ENCODE measurements at places on chromosomes 3 and 15.

DNA sequence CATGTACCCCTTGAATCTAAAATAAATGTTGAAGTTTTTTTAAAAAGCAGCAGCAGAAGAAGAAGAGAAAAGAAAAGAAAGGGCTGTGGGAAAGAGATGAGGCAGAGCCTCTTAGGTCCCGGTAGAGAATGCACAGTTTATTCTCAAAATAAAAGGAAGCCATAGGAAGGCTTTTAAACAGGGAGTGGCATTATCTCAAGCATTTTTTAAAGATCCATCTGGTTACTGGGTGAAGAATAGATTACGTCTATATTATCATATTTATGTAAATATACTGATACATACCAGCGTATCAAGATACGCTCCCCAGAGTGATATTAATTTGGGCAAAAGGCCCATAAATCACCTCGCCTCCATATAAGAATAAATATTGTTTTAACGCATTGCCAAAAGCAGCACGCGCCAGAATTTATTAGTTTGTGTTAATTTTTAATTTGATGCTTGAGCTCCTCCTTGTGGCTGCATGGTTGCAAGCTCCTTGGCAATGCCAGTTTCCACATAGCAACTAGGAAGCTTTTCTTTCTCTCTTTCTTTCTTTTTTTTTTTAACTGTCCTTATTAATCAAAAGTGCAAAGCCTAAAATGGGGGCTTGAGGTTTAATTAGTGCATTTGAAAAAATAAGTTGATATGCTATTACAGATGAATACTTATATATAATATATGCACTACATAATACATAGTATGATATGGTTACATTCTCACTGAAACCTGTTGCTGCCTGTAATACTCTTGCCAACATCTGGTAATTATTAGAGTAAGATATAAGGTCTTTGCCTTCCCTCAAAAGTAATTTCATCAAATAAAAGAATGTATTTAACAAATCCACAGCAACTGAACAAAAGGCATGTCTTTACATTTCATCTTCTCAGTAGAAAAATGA lies 242.8 kb upstream of the UBE2E2 start:
- peak; percentile 22 for DNase-seq

DNA sequence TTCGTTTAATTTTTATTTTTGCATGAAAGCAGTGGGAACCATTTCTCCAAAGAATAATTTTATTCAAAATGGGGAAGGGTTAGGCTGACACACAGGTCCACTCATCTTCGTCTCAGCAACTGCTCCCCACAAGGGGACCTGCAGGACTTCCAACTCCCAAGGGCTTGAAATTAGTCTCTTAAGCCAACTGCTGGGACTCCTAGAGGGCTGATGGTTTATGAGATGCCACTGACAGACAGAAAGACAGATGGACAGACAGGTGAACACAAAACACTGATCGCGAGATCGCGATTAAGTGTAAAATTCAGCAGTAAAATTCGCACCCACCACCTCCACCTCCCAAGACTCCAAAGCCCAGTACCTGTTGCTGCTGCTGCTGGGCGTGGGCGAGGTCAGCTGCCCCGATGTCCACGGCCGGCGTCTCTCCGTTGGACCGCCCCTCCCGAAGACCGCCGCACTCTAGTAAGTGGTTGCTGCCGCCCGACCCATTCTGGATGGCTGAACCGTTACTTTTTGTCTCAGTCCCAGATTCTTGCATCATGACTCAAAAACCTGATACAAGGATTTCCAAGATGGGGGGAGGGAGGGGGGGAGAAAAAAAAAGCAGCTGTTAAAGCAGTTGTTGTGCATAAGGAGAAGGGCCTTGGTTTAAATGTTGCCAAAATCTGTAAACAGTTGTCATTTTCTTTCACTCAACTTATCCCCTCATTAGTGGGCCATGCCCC lies 385.5 kb downstream of the FOXP1 start:
- no peak for DNase-seq

DNA sequence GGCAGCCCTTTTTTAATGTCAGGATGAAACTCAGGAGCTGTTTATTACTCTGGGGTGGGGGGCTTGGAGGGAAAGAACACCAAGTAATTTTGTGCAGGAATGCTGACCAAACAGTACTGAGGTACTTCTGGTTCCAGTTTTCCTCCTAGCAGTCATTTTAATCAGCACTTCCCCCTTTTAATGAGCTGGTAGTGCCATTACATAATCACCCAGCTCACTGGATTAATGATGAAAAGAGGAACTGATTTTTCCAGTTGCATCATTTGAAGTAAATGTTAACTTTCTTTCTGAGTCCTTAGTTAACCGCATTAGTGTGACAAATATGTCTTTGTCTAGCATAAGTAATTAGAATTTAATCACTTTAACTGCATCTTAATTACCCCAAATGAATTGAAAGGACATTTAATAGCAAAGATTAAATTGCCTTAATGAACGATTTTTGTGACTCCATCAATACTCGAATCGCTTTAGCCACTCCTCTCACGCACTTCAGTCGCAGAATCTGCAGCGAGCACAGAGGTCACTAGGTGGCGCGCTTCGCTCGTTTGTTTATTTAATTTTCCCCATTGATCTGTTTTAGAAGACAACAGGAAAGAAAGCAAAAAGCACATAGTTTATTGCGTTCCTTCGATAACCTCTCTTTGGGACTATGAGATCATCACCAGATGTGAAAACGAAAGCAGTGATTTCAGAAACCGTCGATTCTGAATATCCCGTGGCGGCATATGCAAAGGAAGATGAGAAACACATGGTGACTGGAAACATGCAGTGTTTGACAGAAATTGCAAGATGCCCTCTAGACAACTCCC lies 9.8 kb downstream of the ONECUT1 start:
- DNase-seq = no peak

- DNase-seq = no peak
Measured at GRCh38 chr3:55812394-55813013, 325.4 kb upstream of the WNT5A start.

DNA sequence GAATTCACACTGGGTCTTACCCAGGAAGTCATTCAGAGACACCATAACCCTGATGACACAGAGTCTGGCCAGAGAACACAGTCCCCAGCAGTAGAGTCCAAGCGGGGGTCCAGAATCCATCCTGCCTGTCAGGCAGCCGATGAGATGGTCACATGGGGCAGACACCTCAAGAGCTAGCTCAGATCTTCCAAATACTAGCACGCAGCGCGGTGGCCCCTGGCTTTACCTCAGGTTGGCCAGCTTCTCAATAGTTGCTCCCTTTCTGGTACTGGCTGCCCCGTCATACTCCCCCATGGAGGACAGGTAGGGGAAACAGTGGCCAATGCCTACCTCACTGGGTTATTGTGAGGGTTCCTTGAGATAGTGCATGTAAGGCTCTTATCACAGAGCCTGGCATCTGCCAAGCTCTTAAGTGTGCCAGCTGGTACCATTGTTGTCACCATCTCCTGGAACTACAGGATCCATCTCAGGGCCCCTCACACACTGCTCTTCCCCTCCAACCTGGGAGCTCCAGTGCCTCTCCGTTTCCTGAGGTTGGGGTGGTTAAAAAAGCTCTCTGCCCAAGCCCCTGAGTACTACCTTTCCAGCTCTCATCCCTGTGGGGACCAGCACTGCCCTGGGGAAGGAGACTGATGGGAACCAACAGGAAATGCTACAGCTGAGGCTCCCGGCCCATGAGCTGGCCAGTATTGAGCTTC lies 3.5 kb upstream of the SLC28A1 start:
- DNase-seq = no peak

DNA sequence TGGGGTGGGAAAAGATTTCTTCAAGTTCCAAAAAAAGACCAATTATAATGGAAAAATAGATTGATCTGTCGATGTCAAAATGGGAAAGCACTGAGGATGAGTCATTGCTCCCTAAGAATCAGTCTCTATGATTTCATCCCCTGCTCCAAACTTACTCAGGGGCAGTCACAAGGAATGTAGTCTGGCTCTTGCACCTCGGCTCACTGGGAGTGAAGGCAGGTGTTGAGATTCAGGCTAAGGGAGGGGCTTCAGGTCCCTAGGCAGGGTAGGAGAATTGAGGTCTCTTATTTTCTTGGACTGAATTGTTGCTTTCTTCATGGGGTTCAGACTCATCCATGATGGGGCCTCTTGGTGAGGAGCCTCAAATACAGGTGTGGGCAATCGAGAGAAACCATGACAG lies 14.2 kb downstream of the ESYT3 start:
- no peak for DNase-seq

- DNase-seq = no peak
Measured at GRCh38 chr15:69128667-69129311, 31.6 kb upstream of the GLCE start.

- DNase-seq = no peak
Measured at GRCh38 chr15:51024735-51025453, 69.8 kb downstream of the TNFAIP8L3 start.

DNA sequence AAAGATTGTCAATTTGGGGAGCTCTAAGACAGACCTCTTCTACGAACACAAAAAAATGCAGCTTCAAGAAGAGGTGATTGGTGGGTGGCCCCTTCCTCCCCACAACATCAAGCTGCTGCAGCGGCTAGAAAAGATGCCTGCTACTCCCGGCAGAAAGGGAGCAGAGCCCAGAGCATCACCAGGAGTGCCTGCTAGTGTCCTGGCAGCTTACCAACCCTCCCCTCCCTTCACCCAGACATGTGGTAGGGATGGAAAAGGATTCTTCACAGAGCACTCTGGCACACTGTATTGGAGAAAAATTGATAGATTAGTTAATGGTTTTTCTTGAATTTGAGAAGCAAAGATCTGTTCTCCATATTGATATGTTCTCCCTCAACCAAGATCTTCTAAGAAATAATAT lies 10.8 kb downstream of the IP6K1 start:
- no peak for DNase-seq

GRCh38 chr15:56281145-56281544 lies 37.5 kb upstream of the RFX7 start:
- no peak for DNase-seq

GRCh38 chr3:12970684-12971083 lies 102.5 kb downstream of the IQSEC1 start:
- no peak for DNase-seq

- DNase-seq = no peak
Measured at GRCh38 chr3:32401126-32401525, 9.5 kb downstream of the CMTM7 start.

- no peak for DNase-seq
Measured at GRCh38 chr3:129398803-129399144, 29.7 kb downstream of the EFCAB12 start.

DNA sequence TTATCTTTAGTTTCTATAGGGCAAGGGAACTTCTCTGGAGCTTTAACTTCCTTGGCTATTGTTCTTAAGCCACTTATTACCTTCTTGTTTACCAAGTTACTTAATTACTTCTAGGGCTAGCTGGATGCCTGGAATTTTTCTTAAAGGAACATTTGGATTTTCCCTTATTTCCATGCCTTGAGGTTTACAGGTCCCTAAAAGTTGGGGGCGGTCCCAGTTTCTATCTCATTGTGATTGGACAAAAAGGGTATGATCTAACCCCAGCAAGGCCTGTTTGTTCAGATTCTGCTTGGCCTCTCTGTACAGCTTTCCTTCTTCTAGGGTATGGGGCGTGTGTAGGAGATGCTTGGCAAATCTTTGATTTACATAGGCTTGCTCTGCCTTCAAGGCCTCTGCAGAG lies 17.4 kb downstream of the PDHB start:
- no peak for DNase-seq

Data from iPS-NIHi11 (cell line).